Right ventricle myocardium inferior (tissue), 1 donor: ENCODE measurements at places on chromosomes 2 and 18. TPM values are rescaled to one million over a fixed set of nuclear protein-coding genes. Genes with fewer than 3 reads are reported as not detected.

DNA sequence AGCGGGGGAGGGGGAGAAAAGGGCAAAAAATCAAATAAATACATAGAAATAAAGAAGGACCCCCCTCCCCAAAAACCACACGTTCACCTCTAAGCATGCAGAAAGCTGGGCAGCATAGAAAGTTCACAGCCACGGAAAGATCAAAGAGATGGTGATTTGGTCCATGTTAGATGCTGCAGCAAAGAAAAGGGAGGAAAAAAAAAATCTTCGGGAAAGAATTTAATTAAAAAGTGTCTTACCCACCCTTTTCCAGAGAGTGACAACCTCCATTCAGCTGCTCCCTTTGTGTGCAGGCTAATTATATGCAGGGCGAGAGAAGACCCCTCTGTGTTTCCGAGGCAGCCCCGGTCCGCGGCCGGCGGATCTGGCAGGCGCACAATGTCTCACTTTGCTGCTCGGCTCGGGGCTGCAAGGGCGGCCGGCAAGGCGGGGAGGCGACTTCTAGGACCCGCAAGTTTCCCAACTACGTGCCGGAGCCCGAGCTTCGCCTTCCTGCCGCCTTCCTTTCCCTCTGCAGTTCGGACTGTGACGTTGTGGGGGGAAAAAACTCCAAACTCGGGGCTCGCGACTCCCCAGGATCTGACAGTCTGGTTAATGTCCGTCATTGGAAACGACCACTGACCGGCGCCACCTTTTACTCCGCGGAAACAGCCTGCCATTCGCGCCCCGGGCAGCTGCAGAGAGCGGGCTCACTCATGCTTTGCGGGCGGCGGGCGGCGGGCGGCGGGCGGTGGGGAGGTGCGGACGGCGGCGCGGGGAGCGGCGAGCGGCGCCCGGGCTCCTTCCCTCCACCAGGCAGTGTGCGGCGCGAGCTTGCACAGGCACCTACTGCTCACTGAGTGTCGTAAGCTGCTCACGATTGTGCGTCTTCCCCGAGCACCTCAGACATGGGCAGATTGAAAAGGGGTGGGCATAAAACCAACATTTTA lies at the start of gene LRRTM1:
LRRTM1 (minus strand) TSS at position 844 of the 929 bp plus-strand sequence. CDS start 933 bp downstream, outside the sequence.
- no peak for DNase-seq

CYP27A1 gene
- total RNA-seq, result 12.5 TPM

DNA sequence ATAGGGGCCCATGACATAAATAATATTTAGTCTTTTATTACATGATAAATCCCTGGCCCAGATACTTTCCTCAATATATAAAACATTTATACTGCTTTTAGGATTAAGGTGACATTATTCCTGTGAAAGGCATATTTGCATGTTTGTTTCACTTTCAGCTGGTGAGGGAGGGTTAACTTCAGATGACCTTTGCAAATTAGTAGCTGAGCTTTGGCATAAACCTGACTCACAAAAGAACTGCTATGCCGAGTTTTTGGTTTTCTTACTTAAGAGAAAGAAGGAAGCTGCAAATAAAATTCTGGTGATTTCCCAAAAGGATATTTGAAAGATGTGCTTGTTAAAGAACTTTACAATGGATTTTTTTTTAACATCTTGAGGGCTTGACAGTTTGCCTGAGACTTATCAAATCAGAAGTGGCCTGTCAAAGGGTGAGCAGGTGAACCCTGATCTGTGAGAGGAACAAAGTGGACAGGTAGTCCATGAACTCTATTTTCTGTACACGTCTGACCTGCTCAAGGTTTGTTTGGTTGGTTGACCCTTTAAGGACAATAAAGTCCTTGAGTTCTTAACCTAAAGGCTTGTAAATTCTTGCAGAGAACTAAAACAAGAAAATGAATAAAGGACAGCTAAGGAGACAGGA lies 93.5 kb downstream of the FAM124B start:
- DNase-seq, result no peak

PIEZO2 gene
- total RNA-seq, result 0.11 TPM

DNA sequence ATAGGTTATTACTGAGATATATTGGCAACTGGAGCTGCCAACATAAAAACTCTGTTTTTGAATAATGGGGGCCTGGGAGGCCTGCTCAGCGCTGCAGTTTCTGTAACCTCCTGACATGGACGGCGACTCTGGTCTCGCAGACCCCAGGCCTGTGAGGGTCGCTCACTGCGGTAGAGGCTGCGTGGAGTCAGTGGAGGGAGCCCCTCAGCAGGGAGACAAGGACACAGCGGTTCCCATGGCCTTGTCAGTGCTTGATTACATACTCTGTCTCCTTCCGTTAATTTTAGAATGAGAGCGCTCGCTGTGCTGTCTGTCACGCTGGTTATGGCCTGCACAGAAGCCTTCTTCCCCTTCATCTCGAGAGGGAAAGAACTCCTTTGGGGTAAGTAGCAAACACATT lies 858 bp downstream of the TPO start:
- DNase-seq, result no peak

PRKCE gene
- 17.8 TPM for total RNA-seq

GRCh38 chr2:28656937-28657615 lies 94.6 kb upstream of the PPP1CB start:
- DNase-seq, result no peak

DNA sequence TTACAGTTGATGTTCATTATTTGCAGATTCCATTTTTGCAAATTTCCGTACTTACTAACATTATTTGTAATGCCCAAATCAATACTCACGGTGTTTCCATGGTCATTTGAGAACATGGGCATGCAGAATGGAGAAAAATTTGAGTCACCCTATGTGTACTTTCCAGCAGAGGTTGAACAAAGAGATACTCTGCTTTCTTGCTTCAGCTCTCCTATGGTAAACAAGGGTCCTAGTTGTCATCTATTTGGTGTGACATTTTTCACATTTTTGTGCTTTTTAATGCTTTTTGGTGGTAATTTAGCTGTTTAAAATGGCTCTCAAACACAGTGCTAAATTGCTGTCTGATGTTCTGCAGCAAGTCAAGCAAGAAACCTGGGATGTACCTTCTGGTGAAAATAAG lies 444.4 kb upstream of the CELF4 start:
- DNase-seq, result no peak

MAB21L4 gene
- not detected for total RNA-seq

DNA sequence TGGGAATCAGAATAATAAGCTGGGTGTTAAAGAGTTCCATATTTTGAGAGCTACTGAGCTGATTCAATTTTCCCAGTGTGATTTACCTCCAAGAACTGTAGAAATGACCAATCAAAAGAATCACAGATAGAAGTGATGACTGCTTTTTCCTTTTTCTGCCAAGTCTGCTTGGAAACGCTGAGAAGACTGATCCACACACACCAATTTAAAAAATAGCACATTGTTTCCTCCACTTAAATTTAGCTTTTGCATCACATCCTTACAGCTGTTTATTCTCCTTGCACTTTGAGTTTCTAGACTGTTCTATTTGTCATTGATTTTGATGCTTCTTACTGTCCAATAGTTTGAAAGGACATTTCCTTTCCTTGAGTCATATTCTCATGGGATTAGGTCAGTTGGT lies 590.3 kb upstream of the CHAC2 start:
- no peak for DNase-seq

- DNase-seq, result no peak
Observed at GRCh38 chr2:237205043-237205541, 119.4 kb downstream of the COPS8 start.

GRCh38 chr2:124209441-124209840 lies 184.4 kb downstream of the CNTNAP5 start:
- DNase-seq, result no peak

DNA sequence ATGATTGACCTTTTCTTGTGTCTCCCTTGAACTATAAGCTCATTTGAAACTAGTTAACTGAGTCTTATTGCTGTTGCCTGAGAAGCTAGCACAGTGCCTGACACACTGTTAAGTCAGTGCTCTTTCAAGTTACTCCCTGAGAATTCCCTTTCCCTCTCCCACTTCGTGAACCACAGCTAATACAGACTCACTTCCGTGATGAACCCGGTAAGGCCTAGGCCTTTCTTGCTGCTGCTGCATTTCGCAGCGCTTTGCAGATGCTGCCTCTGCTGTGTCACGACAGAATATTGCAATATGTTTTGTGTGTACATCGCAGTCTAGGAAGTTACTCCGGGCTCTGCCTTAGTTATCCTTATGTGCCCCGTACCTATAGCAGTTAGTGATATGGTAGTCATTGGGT lies 42.8 kb downstream of the LIMS1 start:
- no peak for DNase-seq

- no peak for DNase-seq
Observed at GRCh38 chr2:226909836-226910235, 74.0 kb downstream of the RHBDD1 start.

CYP27C1 gene
- total RNA-seq, result 0.05 TPM

TMEM163 gene
- total RNA-seq, result 0.46 TPM

DNA sequence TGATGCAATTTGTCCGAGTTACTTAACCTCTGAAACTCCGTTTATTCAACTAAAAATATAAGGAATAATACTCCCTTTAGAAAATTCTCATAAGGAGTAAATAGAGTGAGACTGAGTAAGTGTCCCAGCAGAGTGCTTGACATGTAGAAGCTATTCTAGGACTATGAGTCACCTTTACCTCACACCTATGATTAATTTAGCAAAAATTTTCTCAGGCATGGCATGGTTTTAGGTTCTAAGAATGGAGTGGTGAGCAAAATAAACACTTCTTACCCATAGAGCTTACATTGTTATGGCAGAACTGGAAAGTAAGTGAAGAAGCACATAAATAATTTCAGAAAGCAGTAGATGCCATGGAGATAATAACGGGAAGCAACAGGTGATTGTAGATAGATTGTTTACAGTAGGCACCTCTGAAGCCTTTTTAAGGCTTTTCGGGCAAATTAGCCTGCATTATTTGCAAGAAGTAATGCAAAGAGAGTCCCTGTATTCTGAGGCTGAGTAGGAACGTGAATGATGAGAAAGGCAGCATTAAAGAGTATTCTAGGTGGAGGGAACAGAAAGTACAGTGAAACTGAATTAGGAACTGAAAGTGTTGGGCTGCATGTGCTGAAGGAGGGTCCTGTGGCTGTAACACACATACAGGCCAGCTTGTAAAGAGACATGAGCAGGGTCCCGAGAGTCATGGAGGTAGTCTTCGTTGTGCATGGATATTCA lies 209.2 kb downstream of the ZNF407 start:
- no peak for DNase-seq

FOXI3 gene
- not detected for total RNA-seq

- no peak for DNase-seq
Observed at GRCh38 chr2:229083606-229084340, 187.3 kb downstream of the PID1 start.

GRCh38 chr2:176553685-176554100 lies 284.5 kb downstream of the MTX2 start:
- peak; percentile 86 for DNase-seq

RNF152 gene
- 12.6 TPM for total RNA-seq

GNLY gene
- total RNA-seq, result 3.4 TPM

DNA sequence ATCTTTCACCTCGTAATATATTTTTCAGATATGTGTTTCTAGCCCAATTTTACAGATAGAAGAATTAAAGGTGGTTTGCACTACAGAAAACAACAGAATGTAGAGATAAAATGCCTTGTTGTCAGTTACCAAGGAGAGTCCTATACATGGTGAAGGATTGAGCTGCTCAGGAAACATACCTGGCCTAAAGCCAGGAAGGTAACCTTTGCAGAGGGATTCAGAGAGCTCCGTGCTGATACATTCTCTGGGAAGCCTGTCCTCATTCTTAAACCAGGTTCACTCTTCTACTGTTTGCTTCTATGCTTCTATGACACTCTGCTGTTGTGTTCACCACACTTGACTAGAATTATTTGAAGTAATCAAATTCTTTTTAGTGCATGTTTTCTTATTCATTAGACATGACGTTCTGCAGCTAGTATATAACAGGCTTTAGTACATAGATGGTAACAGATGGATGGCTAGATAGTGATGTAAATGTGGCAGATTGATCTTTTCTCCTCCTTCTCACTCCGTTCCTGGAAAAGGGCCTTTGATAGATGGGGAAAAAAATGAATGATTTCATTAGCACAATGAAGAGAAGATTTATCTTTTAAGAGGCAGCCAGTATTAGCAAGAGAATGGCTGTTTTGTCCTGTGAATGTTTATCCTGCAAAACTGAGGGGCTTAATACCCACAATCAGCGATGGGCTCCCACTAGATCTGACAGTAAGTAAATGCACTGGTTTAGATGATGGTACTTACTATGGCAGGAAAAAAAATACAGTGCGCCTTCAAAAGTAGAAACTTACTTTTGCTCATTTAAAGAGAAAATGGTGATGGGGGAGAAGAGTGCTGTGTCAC lies 589.6 kb upstream of the FAM98A start:
- no peak for DNase-seq

DNA sequence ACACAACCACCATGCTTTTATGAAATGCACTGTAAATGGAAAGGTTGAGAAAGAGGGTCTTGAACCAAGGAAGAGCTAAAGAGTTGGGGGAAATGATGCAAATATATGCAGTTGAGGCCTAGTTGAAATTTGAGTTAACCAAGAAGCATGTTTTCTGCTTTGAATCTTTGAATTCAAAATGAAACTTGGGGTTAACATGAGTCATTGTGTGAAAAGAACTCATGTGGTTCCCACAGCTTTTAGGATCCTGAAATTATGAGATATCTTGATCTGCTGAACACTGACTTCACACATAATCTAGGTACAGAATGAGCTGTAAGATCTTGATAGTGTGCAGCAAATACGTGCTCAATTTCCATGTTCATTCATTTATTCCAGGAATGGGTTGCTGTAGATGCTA lies 422.9 kb upstream of the TRIB2 start:
- DNase-seq, result no peak

GLI2 gene
- total RNA-seq, result 2.2 TPM

PRKAG3 gene
- not detected for total RNA-seq

DNA sequence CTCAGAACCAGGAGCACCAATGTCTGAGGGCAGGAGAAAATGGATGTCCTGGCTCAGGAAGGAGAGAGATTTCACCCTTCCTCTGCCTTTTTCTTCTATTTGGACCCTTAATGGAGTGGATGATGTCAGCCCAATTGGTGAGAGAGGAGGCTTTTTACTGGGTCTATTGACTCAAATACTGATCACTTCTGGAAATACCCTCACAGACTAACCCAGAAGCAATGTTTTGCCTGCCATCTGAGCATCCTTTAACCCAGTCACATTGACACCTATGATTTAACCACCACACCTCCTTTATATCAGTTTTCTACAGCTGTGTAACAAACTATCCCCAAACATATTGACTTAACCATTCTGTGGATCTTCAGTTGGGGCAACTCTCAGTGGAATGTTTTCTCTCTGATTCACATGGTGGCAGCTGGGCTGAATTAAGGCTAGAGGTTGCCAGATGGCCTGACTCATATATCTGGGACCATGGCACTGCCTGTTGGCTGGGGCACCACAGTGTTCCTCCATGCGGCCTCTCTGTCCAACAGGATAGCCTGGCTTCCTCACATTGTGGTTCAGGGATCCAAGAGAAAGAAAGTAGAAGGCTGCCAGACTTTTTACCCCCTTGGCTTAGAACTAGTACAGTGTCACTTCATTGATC lies 18.2 kb upstream of the MBOAT2 start:
- DNase-seq, result no peak

DNA sequence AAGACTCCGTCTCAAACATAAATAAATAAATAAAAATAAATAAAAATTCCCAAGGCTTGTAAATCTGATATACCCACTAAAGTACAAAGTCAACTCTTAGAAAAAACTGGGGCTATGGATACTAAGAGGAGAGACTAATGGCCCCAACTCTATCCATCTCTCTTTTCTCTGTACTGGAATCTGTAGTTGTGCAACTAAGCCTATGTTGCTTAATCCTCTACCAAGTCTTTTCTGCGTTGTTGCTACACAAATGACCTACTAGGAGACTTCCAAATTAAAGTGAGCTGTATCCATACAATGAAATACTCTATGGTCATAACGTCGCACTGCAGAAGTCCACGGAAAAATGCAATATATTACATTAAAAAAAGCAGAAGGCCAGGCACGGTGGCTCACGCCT lies 8.1 kb downstream of the MRPS5 start:
- no peak for DNase-seq

VWC2L gene
- total RNA-seq, result not detected
